ENCODE measurements at places on chromosomes 13 and 19.

DNA sequence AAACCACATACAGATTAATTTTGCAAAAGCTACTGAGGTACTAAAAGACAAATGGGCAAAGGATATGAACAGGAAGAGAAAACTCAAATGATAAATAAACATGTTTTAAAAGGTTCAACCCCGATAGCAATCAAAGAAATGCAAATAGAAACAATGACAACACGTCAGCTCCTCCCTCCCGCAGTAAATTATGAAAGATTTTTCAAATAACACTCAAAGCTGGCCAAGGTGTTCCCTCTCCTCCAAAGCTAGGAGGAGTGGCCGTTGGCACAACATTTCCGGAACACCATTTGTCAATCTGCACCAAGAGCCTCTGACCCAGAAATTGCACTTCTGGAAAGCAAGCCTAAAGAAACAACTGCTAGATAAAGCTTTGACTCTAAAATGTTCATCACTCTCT lies 28.3 kb downstream of the INSR start:
- DNase-seq = no peak

- no peak for DNase-seq
Measured at GRCh38 chr19:39754971-39755370, 17.1 kb upstream of the CLC start.

GRCh38 chr13:40026741-40027140 lies 371.3 kb downstream of the COG6 start:
- peak; percentile 15 for DNase-seq

DNA sequence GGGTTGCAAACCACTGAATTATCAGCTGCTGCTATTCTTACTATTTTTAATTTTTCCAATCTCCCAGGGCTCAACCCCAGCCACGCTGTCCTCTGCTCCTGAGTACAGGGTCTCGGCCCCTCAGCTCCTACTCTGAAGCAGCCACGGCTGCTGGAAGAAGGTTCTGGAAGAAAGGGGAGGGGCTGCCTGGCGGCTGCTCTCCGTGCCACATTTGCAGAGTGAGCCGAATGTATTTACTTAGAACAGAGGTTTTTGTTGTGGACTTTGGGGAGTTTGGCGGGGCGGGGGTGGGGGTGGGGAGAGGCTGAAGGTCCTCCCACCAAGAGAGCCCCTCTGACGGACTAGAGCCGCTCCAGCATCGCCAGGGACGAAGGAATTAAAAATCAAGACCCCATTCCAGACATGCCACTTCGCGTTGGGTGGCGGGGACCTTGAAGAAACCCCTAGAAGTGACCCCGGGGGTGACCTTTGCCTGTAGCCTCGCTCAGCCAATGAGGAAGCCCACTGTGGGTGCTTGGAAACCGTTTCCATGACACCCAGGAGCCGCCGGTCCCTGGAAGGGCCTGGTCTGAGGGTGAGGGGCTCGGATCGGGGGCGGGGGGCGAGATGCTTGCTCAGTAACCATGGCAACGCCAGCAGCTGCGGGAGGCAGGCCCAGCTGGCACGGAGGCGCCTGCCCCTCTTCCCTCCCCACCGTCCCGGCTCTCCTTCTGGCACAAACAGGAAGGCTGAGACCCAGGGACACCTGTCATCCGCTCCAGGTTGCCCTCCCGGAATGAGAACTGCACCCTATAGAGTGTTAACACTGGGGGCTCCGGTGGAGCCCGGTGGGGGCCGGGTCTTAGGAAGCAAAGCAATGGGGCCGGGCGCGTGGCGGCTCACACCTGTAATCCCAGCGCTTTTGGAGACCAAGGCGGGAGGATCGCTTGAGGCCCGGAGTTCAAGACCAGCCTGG lies 54.2 kb upstream of the PTPRS start:
- no peak for DNase-seq

- DNase-seq = no peak
Measured at GRCh38 chr19:14383661-14384555, 2.7 kb downstream of the ADGRE5 start.

DNA sequence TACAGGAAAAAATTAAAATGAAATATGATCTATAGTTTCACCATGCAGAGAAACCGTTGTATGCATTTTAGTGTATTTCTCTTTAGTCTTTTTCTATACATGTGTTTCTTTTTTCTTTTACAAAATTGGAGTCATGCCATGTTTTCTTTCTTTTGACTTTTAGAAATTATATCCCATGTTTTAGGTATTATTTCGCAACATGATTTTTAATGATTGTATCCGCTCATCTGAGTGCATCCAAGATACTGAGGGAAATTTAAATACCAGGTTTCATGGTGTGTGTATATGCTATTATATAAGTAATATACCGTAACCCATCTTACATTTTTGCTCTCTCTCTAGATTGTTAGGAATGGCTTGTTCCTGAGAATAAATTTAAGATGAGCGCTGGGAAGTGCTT lies 82.3 kb downstream of the GPR12 start:
- no peak for DNase-seq

DNA sequence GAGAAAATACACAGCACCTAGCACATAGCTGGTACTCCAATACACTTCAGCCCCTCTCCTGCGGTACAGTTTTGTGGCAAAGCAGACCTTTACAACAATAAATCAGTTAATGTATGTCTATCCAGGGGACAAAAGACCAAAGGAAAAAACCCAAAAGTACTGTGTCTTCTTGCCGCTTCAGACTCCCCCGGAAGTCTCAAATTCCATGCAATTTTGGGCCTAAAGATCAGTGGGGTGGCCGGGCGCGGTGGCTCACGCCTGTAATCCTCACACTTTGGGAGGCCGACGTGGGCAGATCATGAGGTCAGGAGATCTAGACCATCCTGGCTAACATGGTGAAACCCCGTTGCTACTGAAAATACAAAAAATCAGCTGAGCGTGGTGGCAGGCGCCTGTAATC lies 16.2 kb downstream of the CARS2 start:
- DNase-seq = no peak

DNA sequence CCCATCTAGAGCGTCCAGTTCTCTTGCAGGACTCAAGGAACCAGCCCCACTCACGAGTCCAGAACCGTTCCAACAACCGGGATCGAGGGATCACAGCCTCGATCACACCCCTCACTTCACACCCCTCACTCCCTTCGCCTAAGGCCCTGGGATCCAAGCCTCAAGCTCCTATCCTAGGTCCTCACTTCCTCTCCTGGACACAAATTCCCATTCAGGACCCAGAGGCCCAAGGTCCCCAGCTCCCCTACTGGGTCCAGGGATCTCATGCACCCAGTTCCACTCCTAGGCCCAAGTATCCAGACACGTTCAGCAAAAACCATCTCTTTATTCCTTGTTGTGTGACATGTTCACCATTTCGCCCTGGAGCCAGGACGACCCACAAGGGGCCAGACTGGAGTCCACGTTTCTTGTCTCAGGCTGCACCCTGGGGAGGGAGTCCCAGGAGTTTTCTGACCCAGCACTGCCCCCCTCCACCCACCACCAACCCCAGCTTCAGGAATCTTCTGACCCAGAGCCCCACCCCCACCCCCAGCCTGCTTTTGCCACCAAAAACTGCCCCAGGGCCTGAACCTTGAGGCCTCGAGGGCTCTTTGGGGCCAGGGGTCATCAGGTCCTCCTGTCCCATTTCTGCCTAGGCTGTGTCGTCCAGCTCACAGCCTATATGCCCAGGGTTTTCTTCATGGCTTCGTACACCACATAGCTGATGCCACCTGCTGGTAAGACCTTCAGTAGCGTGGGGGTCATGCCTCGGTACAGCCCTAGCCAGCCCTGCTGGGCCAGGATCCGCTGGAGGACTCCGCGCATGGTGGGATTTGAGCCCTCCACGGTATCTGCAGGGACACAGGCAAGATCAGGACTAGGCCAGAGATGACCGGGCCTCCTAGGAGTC lies 1.4 kb upstream of the KHSRP start:
- DNase-seq = no peak

GRCh38 chr13:46896341-46897137 lies at the start of gene HTR2A:
Gene HTR2A, minus strand, starts transcription at chr13:46897053. Its CDS starts 1,147 bp downstream, at chr13:46895906.
- no peak for DNase-seq

GRCh38 chr19:14818588-14818987 lies 16.4 kb downstream of the OR7A5 start:
- no peak for DNase-seq
